ENCODE measurements at places on chromosomes 5 and 9.

GRCh38 chr9:123757547-123757946, 172.4 kb downstream of the DENND1A start:
- DNase-seq, result no peak

DNA sequence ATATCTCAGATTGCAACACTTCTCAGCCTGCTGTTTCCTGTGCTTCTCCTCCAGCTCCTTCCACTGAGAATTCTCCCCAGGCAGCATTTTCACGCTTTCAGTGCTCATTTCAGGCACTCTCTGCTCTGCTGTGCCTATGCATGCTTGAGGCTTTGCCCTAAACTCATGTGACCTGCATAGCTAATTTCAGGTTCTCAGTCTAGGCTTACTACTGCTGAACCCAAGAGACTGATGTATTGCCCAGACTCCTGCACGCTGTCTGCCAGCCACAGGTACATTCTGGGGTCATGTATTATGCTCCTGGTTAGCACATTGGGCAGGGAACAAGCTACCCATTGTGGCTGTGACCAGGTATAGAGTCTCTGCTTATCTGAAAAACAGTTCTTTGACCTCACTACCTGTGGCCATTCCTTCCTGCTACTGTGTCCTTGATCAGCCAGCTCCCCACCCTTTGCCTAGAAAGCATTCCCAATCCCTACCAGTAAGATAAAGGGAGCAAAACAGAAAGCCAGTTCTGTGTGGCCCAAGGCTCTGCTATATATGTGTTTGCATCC, 34.7 kb downstream of the PIP5K1B start:
- no peak for DNase-seq

GRCh38 chr5:134195666-134196065, 18.9 kb upstream of the SKP1 start:
- no peak for DNase-seq

DNA sequence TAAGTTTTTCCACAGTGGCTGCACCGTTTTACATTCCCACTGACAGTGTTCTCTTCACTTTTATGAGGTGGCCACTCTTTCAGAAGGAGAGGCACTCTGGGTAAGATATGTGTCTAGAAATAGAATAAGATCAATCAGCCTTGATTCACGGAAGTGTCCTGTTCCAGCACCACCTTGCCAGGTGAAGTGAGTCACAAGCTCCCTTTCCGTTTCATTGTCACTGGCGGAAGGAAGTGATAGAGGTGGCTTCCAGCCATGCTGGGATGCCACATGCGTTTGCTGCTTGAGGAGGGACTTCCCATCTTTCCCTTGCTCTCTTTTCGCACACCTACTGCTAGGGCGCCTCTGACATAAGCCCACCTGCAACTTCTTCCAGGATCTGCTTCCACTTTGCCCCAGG, 217.1 kb downstream of the PIK3R1 start:
- no peak for DNase-seq

DNA sequence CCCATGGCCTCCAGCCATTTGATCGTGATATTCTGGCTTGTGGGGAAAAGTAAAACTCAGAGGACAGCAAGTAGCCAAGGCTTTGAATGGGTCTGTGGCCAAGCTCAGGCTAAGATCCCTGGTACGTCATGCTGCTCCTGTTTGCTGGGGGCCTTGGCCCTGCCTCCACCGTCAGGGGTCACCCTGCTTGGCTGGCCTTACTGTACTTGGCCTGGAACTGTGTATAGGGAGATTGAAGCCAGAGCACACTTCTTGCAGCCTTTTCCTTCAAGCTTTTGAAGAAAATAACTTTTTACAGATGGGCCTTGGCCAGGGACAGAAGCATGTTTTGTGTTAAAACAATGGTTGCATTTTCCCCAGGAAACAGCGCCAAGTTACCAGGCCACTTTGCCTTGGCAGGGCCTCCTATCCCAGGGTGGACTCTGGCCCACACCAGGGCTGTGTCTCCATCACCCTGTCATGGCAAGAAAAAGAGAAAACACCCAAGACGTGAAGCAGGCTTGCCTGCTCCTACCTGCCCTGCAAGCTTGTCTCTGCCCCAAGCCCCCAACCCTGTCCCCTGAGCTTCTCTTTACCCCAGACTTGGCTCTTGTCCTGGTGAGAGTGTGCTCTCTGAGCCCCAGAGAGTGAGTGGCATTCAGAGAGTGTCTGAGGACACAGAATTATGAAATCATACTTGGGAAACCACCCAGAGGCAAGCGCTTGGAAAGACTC, 286.9 kb downstream of the GADD45G start:
- DNase-seq, result no peak

GRCh38 chr9:134630861-134631260, 10.7 kb upstream of the COL5A1 start:
- DNase-seq, result no peak

DNA sequence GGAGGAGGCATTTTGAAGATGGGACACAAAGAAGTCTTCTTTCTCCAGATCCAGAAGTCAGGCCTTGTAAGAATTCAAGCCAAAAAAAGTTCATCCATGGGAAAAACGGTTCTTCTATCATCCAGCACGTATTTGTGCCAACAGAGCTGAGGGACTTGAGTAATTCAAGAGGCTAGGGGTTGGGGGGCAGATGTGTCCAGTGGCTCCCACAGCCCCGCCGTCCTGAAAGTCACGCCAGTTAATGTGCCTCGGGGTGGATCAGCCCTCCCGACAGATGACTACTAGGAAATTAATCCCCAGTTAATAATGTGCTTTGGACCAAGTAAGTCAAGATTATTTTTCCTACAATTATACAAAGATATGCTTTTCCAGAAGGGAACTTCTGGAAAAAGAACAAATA, 23.4 kb downstream of the NREP start:
- no peak for DNase-seq

GRCh38 chr9:69175486-69175885, 1.4 kb downstream of the TJP2 start:
- DNase-seq, result no peak

DNA sequence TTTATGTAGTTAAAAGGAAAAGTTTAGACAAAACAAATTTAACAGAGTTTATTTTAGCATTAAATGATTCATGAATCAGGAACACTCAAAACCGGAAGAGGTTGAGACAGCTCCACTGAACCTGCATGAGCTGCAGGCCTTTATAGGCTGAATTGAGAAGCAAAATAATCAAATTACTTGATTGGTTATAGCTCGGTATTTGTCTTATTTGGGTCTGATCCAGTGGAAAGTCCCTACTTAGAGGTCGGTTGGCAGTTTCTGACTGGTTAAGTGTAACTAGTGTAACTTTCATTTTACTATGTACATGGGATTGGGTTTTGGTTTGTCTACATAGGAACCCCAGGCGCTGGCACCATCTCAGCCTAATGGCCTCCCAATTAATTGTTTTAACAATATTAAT, 74.1 kb upstream of the PIK3R1 start:
- no peak for DNase-seq

DNA sequence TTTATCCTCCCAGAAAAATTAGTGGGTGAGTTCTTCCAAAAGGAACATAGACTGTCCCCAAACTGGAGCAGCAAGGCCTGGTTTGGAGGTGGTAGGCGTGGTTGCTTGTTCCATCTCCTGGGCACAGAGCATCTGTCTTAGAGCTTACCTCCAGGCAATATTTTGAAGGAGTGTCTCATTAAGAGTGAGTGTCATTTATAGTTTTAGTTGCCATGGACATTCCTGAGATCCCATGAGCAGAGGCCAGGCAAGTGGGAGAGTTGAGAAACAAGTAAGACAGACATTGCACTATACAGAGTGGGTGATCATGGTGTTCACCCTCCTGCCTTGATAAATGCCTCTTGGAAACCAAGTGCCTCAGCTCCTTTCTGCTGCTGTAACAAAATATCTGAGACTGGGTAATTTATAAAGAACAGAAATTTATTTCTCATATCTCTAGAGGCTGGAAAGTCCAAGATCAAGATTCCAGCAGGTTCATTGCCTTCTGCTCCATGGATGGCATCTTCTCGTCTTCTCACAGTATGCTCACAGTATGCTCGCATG, 68.5 kb downstream of the KIAA1958 start:
- no peak for DNase-seq

DNA sequence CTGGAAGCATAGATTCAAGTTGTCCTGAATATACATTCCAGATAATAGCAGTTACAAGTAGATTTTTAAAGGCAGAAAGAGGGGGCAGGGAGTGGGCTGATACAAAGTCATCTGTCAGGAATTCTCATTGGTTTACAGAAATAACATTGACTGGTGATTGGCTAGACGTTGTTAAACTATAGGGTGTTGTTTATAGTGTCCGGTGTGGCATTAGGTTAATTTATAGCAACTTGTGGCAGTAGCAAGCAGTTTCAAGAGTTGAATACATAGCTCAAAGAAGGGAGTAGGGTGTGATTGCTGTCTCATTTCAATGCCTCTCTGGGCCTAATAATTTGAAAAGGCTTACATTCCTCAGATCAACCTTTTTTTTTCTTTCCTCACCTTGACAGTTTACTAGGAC, 10.7 kb upstream of the POC5 start:
- DNase-seq, result no peak

DNA sequence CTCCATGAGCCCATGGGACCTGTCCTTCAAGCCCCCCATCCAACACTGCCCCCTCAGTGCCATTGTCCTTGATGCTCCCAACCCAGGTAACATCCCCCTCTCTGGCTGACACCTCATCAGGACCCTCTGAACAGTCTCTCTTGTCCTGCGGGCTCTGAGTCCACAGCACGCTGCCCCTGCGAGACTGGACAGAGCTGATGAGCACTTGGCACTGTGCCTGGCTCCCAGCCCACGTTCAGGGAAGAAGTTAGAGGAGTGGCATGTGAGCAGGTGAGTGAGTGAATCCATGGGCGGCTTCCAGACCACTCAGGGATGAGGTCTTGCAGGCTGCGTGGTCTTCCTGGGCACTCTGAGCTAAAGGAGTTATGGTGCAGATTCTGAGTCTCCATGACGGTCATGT, 70.7 kb downstream of the PAX5 start:
- DNase-seq, result no peak

GRCh38 chr9:84916769-84917168, 247.2 kb downstream of the NTRK2 start:
- no peak for DNase-seq

GRCh38 chr9:137459601-137460362, 648 bp upstream of the NSMF start:
- no peak for DNase-seq

- DNase-seq, result no peak
Observed at GRCh38 chr9:87323928-87324327, 173.7 kb upstream of the DAPK1 start.

DNA sequence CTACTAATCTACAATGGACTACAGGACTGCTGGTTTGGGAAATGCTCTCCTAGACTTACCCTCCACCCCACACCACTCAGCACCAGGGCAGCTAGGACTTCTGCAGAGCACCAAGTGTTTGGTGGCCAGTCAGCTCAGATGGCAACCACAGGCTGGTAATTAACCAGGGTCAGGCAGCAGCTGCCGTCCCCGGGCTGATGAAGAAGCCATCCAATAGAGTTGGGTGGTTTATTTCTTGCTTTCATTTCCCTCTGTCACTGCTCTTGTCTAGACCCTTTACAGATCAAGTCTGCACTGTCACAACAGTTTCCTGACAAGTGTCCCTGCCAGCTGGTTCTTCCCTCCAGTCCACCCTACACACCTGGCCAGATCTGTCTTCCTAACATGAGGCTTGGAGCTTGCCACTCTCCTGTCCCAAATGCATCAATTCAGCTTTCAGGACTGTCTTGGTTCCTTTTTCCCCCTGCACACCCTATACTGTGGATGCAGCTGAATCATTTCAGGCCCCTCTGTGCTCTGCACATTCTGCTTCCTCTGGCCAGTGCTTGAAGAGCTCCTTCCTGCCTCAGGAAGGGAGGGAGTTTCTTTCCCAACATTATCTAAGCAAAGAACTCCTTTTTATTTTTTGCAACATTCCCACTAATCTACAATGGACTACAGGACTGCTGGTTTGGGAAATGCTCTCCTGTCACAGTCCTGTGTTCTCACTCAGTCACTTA, 30.2 kb upstream of the HSPA9 start:
- no peak for DNase-seq

GRCh38 chr9:6214434-6214833, 1.2 kb upstream of the IL33 start:
- no peak for DNase-seq

GRCh38 chr5:87787086-87787485, 374.4 kb upstream of the CCNH start:
- DNase-seq, result no peak

DNA sequence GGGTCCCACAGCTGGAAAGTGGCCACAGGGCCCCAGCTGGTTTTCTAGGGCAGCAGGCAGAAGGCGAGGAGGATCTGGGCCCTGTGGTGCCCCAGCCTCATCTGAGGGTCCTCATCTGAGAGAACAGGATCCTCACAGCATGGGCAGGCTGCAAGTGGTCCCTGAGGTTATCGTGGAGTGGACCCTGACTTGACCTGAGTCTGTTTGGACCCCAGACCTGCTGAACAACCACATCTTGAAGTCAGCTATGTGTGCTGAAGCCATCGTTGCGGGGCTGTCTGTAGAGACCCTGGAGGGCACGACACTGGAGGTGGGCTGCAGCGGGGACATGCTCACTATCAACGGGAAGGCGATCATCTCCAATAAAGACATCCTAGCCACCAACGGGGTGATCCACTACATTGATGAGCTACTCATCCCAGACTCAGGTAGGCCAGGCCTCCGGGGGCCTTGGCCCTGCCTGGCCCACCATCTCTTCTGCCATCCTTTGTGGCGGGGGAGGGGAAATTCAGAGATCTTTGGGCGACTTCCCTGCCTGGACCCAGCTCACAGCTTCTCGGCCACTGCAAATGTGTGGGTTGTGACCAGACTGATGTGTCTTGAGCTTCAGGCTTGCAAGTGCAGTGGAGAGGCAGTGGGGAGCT, 24.0 kb downstream of the TGFBI start:
- DNase-seq, result no peak

DNA sequence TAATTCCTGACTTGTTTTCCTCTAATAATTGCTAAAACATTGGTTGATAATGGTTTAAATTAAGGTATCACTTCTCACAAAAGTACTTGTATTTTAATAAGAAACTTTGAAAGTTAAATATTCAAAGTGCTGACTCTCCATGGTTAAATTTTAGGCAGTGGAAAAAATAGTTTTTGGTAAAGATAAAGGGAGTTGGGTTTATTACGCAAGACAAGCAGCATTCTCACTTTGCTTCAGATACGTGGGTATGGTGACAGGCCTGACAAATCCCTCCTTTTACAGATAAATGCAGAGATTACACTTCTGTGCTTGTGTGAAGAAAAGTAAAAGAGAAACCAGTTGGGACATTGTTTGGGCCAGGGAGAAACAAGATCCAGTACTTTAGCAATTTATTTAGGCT, 14.5 kb upstream of the FAM170A start:
- DNase-seq, result no peak
